ENCODE measurements at places on chromosomes 2 and 18.

DNA sequence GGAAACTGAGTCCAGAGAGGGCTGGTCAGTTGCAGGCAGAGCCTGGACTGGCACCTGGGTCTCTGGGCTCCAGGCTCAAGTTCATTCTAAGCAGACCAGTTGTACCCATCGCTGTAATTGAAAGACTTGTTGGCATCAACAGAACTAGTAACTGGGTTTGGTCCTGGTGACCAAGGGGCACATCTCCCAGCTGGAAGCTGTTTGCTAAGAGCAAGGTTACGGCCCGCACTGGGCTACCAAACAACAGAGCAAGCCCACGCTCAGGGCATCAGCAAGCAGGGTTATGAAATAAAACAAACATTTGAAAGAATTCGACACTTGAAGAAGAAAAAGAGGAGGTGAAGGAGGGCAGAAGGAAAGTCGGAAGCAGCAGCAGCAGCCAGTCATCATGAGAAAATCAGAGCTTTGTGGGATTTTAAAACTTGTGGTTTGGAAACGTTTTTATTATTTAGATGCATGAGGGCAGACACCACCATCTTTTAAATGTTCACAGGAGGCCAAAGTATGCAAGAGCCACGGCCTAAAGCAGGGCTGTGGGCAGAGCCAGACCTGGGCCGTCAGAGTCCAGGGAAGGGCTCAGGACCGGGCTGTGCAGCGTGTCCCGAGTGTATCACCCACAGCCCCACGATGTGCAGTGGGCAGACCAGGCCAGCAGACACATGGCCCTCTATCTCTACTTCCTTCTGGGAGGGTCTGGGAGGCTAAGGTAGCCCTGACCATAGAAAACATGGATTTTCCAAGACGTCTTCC is 220.3 kb downstream of the BCL2 start:
- no peak for DNase-seq

GRCh38 chr18:5969989-5970403 is 74.7 kb upstream of the TMEM200C start:
- DNase-seq, result no peak

DNA sequence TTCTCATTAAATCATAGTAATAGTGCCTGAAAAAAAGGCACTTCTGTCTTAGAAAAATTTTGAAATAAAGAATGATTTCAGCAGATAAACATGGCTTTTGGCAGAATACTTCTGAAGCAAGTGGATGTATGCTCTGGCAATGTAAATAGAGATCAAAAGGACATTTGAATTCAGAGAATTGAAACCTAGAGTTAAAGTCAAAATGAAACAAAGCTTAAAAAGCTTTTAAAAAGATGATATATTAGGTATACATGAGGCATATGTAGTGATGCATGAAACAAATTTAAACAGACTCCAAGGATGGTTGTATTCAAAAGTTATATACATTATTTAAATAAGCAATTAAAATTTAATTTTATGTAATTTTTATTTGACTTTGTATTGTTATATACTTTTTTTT is 1344.5 kb upstream of the TMEFF2 start:
- no peak for DNase-seq

DNA sequence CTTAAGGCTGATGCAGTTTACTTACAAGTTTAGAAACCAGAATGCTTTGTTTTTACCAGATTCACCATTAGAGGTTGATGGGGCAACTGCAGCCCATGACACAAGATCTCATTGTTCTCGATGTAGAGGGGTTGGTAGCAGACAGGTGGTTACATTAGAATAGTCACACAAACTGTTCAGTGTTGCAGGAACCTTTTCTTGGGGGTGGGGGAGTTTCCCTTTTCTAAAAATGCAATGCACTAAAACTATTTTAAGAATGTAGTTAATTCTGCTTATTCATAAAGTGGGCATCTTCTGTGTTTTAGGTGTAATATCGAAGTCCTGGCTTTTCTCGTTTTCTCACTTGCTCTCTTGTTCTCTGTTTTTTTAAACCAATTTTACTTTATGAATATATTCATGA is 99.4 kb upstream of the IL1R2 start:
- no peak for DNase-seq

DNA sequence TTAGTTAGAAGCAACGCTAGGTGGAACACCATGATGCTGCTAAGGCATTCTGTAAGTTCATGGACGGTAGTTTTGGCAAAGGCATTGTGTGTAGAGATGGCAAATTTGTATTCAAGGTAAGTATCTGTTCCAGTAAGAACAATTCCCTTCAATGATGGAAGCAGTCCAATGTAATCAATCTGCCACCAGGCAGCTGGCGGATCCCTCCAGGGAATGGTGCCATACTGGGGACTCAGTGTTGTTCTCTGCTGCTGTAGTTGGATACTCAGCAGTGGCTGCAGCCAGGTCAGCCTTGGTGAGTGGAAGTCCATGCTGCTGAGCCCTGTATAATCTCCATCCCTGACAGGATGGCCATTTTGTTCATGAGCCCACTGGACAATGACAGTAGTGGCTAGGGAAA is 62.8 kb downstream of the ARL6IP6 start:
- DNase-seq, result no peak

DNA sequence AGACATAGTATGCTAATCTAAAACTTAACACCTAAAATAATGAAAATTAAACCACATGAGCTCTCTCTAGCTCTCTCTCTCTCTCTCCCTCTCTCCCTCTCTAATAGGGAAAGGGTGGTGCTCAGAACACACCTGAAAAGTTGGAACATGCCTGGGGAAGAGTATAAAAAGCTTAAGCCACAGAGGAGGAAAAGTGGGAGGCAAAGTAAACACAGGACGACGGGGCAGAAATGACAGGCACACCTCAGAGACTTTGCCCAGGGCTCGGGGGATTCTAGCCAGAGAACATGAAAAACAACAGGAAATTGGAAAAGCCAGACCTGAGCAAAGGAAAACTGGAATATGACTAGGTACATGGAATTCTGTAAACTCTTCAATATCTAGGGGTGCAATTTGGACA is 666.1 kb downstream of the BCL11A start:
- no peak for DNase-seq

DNA sequence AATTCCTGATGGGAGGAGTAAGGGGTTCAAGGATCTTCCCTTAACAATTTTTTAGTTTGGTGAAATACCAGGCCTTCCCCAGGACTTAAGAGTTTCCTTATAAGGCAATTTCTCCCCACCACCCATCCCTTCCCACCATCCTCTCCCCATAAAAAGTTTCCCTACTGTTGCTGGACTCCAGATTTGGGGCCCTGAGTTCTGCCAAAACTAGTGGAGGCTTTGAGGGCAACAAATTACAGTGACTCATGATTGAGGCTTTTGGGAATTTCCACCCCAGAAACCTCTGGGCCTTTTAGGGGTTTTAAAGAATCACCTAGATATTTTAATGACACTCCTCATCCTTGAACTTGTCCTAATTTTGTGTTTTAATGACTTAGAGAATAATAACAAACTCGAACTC is 14.3 kb upstream of the EN1 start:
- DNase-seq, result no peak

DNA sequence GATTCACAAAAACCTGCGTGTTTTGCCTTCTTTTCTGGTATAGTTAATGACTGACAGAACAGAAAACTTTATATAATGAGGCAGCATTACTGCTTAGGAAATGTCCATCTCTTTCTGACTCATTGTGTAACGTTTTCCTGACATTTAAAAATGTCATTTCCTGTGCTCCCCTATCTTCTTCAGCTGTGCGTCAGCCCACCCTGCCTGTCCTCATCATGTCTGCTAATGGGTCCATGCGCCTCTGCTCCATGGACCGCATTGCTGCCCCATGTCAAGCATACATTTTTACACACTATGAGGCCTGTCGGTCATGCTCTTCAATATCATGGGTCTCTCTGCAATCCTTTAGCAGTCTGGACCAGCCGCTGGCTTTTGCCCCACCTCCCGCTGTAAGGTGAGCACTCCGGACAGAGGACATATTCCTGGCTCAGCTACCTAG is 234.3 kb downstream of the CDCA7 start:
- DNase-seq, result no peak

DNA sequence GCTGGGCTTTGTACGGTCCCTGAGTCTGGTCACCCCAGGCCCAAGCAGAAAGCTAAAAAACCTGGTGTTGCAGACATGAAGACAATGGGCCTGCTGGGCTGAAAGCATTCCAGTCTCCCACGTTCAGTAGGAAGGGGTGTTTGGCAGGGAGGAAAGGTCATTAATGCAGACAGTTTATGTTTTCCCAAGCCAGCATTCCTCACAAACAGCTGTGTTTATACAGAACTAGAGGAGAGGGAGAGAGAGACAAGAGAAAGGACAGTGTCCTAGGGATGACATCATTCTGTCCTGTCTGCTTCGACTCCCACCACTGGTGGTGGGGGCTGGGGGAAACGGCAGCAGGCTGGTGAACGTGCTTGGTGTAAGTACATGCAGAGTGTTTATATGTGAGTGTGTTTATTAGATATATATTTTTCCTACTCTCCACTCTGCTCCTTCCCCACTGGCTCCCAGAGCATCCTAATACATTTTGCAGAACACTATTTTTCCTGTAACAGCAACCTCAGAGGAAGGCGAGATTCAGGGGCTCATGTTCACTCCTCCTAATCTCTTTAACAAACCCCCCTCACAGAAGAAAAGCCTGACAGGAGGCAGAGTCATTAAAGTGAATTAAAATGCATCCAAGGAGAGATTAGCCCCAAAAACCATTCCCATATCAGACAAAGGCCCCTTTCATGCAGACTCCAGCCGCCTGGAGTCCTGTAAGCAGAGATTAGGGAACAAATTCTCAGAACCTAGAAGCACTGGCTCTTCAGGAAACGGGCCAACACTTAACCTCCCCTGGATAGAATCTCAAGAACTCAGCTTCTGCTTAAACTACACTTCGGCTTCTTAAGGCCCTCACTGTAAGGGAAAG is 380.4 kb downstream of the TNS1 start:
- DNase-seq, result no peak

DNA sequence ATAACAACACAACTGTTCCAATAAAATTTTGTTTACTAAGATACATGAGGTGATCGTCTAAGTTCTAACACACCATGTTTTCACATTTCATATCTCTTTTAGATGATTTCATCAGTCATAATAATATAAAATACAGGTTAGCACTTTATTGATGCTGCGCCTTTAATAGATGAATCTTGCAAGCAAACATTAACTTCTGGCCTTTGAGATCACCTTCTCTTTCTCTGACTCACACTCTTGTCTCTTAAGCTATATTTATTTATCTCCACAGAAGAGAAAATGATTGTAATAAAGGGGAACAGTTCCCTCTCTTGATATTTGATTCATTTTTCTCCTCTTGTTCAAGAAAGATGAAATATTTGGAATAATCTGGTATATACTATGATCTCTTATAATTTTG is 603.3 kb upstream of the POU3F3 start:
- no peak for DNase-seq

DNA sequence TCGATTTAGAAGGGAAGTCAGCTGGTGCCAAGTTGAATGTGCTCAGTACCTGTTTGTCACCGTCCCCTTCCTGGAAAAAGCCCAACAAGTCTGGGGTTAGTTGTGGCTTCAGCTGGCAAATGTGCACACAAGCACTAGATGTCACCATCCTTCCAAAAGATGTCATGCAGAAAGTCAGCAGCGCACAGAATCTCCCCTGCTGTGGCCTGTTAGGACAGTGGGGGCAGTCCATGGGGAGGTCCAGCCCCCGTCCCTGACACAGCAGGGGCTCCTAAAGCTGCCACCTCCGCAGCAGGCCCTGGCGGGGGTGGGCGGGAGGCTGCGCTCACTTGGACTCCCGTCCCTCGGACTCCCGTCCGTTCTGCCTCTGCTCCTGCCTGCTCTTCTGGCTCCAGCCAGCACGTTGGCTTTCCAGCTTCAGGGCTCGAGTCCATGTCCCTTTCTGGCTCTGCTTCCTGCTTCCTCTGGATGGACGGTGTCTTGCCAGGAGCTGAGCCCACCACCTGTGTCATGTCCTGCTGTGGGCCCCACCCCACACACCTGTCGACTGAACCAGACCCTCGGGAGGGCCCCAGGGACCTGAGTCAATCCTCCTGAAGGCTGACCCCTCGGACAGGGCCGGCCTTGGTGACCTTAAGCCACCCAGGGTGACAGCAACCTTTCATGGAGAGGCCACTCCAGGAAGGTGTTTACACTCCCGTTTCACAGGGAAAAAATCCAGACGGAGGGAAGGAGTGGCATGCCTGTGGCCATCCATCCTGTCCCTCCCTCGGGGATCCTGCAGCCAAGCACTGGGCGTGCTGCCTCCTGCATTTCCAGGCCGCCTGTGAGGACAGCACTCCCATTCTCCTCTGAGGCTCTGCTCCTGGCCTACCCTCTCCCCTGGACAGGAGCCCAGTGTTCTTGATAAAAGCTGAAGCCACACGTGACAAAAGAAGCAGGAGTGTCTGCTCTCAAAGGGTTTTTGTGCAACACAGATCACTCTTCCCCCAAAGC is 8.5 kb downstream of the RAB17 start:
- no peak for DNase-seq

DNA sequence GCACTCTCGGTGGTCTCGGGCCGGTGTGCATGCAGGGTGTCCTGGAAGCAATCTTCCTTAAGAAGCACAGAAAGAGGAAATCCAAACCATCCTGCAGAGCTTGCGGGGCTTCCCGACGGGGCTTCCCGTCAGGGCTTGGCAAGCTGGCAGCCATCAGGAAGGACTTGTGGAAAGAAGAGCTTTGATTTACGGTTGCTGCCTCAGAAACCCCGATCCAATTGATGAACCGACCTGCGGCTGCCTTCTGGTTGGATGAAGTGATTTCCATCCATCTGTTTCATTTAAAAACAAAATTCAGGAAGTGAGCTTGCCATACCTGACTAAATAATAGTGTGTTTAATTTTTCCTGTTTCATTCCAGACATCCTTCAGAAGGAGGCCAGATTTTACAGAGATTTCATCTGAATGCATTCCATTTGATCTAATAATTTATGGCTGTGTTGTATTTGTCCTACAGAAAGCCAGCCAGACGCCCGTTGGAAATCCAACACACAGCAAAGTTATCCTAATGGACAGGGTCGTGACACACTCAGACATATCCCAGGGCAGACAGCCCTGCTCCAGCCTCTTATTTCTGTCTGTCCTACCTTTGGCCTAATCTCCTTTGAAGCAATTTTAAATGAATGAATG is 141.3 kb downstream of the SEPTIN10 start:
- DNase-seq, result no peak

- no peak for DNase-seq
Observed at GRCh38 chr18:36511791-36512352, 214.4 kb downstream of the FHOD3 start.

- no peak for DNase-seq
Observed at GRCh38 chr2:9087121-9087681, 83.7 kb upstream of the MBOAT2 start.

DNA sequence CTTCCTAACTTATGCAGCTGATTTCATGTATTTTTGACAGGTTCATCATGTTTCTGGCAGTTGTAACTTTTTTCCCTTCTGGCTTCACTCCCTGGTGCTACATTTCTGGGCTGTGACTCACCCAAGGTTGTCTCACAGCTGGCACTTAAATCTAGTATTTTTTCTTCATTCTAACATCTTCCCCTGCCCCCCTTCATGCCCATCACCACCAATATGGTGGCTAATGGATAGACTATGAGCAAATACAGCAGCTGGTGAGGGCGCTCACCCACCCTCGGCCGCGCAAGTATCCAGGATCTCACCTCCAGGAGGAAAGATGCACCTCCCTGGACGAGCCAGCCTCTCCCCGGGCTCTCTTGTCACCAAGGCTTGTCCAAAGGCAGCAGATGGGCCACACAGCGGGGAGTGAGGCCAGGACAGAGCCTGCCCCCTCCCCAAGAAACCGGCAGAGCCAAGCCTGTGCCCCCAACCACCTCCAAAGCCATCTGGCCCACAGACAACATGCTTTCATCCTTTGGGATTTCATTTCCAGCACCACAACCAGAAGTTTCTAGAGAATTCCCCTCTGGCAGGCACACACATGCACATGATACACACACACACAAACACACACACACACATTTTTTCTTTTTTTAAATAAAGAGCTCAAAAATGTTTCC is 39.1 kb downstream of the ATOH8 start:
- no peak for DNase-seq
